Cerebellar nuclear complex (tissue), 1 donor: ENCODE measurements at places on chromosomes 1 and 21.

DNA sequence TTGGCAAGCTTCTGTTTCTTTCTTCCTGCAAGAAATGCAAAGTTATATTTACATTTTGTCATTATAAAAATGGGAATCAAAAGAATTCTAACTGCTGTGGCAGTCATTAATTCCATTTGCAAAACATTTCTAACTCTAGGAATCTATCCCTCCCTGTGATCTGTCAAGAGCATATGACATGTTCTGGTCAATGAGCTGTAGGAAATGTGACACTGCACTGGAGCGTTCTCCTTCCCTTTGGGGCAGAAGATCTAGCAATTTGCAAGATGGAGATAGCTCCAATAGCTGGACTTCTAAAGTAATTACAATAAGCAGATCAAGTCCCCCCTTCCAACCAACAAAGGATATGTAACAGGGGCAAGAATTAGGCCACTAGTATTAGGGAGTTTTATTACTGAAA is 6.3 kb downstream of the TOMM20 start:
- no peak for DNase-seq

- no peak for DNase-seq
These were observed 499 bp upstream of the CRTC2 start for GRCh38 chr1:153958961-153959260.

- DNase-seq, result no peak
These were observed 26.8 kb upstream of the NCAM2 start for GRCh38 chr21:20971296-20971921.

DNA sequence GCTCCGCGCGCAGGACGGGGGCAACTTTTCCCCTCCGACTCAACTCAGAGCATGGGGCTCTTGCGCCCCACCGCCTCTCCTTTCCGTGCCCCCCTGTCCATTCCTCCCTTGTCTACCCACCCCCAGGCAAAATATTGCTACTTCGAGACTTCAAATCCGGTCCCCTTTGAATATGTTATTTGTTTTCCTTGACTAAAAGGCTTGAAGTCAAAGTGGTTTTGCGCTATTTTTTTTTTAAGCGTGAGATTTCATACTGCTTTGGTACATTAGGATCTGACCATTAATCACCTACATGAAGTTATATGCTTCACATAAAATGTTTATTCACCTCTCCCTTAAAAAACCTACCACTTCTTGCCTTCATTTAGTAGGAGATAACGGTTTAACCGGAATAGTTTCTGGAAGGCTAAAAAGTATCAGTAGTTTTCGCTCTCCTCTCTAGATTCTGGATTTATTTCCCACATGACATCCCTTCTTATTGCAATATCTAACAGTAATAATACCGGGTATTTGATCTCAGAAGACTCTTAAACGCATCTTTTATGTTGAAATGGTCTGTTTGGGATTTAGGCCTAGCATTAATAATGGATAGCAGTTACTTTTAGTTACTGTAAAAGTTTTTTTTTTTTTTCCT is 1.6 kb downstream of the NFIA start:
- no peak for DNase-seq

GRCh38 chr1:230163719-230164118 is 96.7 kb downstream of the GALNT2 start:
- DNase-seq, result no peak
